ENCODE measurements at places on chromosomes 7 and 10.

- no peak for DNase-seq
These were observed 18.9 kb upstream of the MYL7 start for GRCh38 chr7:44159824-44160630.

DNA sequence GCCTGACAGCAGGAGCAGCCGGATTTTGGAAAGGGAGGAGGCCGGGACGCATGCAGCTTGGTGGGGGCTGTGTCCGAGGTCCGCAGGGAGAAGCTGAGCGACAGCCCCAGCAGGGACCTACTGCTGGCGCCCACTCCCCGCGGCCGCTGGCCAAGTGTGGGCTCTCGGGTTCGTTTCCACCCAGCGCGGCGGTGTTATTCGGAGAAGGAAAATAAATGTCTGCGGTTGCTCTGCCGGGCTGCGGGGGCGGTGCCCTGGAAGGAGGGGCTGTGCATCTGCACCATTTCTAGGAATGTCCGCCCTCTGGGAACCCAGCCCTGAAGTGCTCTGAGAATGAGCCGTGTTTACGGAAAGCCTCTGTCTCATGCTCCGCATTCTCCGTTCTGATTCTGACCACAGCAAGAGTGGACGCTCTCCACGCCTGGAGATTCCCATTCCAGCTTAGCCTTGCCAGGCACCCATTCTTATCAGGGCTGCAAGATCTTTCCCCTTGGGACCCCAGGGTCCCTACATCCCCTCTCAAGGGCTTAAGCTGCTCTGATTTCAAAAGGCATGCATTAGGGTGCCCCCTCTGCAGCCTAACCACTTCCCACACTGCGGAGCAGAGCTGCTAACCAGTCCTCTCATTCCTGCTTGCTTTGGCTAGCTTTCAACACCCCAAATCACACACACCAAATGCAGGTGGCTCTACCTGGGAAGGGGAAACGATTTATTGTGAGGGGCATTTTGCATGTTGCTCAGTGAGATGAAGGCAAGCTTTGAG lies 256.6 kb upstream of the GLI3 start:
- peak; percentile 93 for DNase-seq

GRCh38 chr7:135181261-135181928 lies 10.9 kb upstream of the CYREN start:
- no peak for DNase-seq

DNA sequence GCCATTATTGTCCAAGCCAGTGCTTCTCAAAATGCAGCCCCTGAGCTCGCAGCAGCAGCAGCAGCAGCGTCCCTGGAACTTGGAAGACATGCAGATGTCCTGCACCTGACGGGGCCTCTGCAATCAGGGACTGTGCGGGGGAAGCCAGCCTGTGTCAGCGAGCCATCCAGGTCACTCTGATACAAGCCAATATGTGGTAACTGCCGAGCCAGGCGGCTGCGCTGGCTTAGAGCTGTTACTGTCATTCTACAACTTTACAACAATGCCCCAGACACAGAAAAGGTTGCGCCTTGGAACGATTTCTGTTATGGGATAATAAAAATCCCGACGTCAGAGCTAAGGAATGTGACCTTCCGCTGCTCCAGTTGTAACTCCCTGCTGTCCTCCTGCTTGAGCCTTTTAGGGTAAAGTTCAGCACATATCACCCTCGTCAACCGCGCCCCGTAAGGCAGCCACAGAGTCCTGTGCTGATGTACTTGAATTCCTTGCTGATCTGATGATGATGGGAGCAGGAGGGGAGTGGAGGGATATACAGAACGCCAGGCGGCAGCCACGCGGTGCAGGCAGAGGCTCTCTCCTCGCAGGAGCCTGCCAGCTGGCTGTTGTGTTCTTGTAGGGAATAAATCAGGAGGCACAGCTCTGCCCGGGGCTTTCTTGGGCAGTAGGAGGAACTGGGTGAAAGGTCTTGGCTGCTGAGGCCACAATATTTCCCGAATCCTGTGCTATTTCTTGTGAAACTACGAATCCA lies 20.0 kb upstream of the CRYGN start:
- DNase-seq, result peak; percentile 80

DNA sequence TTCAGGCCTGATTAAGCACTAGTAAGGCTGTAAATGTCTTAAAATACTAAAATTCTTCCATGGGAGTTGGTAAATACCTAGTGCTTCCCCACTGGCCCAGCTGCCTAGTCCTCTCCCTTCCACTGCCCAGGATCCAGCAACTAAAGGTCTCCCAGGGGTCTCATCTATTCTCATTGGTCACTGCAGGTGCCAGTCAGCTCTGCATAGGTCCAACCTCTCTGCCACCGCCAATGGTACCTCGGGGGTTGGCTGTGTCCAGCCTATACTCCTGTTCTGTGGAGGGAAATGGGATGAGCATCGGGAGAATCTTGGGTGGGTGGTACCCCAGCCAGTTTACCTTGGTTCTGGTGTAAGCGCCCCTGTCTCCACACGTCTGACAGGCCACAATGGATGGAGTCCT lies 6.1 kb upstream of the CREB5 start:
- DNase-seq, result peak; percentile 14

- DNase-seq, result no peak
These were observed 675.4 kb upstream of the AUTS2 start for GRCh38 chr7:68922850-68923249.
